NCI-H2171 (cell line): ENCODE measurements at places on chromosomes 2 and 18.

DNA sequence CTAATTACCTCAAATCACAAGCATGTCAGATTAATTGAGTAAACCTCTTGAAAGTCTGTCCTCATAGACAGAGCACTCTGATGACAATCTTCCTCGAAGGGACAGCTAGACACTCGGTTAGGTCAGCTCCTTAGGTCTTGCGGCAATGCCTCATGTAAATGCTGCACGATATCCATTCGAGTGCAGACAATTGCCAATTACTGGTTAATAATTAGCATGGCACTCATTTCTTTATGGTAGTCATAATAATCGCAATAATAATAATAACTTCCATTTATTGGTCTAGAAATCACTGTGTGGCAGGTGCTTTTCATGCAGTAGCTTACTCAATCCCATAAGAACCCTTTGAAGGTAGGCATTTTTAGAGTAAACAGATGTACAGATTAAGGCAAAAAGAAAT is 44.7 kb upstream of the DSC1 start:
- DNase-seq: no peak

- DNase-seq: no peak
Observed at GRCh38 chr18:58310517-58310916, 266.5 kb downstream of the NEDD4L start.

- no peak for DNase-seq
Observed at GRCh38 chr2:62663411-62663810, 42.1 kb upstream of the EHBP1 start.

DNA sequence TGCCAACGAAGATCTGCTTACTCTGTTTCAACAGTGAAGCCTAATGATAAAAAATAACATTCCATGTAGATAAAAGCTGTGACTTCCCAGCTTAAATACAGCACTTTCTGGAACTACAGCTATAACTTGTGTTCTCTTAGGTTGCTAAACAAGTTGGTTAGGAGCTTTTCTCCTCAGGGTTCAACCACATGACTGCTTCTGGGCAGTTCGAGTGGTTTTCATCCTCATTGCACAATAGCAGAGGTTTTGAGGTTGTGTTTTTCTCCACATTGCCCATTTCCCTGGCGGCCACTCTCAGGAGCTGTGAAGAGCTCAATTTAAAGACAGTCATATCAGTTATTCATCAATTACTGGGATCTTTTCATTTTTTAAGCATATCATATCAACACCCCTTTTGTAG is 102.2 kb upstream of the CYP1B1 start:
- no peak for DNase-seq

DNA sequence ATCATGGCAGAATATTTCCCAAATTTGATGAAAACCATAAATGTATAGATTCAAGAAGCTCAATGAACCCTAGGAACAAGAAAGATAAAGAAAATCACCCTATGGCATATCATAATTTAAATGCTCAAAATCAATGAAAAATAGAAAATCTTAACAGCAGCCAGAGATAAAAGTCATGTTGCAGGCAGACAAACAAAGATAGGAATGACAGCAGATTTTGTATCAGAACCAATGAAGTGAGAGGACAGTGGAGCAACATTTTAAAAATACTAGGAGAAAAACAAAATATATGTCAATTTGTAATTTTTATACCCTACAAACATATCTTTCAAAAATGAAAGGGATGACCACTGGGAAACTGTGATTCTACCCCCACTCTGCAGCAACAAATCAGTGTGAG is 203.3 kb downstream of the PIEZO2 start:
- DNase-seq: no peak

DNA sequence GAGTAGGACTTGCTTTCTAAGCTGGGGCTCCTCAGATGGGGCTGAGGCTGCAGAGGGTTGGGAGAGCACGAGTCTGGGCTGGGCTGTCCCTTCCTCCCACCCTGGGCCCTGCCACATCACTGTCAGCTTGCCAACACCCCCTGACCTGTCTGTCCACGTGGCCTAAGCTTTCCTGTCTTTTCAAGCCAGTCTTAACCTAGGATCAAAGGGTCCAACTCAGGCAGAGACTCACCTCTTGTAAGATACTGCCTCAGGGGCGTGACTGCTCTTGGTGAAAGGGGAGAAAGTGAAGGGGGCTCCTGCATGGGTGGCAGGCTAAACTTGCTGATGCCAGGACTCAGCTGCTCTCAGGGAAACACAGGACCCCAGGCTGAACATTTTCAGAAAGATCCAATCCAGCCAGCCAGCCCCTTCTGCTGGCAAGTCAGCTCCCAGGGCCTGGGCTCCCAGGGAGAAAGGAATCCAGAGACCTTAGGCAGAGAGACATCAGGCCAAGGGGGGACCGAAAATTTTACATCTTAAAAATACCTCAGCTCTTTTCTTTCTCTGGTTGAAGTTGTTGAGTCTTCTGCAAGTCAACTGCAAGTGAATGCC is 144.2 kb upstream of the ID2 start:
- DNase-seq: no peak

- no peak for DNase-seq
Observed at GRCh38 chr2:161436411-161436810, 20.3 kb downstream of the TBR1 start.

DNA sequence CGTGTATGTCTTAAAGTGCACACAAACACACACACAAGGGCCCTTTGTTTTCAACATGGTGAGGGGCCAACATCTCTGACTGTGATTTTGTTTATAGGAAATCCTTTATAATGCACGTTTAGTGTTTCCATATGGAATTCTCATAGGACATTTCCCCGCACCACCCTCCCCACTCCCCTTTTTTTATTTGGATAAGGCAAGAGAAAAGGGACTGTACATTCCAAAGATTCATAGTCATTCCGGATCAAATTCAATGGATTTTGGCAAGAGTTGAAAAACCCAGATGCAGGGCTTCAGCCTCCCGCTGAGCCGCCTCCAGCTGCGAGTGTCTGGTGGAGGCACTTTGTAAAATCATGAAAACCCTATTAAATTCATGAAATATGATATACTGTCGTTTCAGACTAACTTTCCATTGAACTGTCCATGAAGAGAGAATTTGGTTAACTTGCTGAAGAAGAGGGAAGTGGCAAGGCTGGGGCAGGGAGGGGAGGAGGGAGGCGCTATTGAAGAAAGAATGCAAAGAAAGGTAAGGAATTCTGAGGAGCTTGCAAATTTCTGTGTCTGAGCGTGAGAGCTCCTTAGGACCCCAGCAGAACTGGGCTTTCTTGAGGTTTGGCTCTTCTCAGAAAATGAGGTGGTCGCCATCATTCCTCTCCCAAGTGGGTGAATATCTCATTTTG is 25.8 kb upstream of the SLC14A2 start:
- DNase-seq: no peak
